ENCODE measurements at places on chromosomes 2 and 18.
A peak's percentile ranks its signal among the peaks of the same experiment; 100 is the strongest.

DNA sequence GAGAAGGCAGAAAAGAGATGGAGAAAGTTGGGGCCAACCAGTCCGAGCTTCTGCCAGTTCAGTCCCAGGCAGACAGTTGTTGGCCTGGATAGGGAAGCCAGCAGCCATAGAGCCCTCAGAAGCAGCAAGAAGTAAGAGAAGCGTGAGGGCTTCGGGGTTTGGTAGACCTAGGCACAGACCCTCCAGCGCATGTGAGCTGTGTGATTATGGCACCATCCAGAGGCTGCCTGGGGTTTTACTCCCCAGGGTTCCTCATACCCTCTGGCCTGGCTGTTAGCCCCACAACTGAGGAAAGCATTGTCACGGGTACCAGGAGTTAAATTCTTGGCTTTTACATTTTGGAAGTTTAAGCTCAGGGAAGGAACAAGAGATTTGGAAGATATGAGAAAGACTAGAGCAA is 93.7 kb upstream of the RAB6C start:
- no peak for DNase-seq

DNA sequence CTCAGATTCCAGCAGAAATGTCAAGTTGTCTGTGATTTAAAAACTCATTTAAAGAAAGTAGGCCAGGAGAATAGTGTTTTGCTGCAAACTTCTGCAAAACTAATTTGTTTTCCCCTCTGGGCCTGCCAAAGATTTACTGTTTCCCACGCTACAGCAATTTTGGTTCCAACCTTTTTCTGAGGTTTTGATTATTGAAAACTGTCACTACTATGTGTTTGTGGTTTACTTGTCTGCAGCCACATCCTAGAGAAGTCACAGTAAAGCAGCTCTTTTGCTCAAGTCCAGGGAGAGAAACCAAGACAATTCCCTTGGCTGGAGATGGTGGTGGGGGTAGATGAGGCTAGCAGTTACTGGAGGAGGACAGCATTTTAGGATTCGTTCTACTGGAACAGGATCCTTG is 12.8 kb downstream of the IL1R2 start:
- no peak for DNase-seq

DNA sequence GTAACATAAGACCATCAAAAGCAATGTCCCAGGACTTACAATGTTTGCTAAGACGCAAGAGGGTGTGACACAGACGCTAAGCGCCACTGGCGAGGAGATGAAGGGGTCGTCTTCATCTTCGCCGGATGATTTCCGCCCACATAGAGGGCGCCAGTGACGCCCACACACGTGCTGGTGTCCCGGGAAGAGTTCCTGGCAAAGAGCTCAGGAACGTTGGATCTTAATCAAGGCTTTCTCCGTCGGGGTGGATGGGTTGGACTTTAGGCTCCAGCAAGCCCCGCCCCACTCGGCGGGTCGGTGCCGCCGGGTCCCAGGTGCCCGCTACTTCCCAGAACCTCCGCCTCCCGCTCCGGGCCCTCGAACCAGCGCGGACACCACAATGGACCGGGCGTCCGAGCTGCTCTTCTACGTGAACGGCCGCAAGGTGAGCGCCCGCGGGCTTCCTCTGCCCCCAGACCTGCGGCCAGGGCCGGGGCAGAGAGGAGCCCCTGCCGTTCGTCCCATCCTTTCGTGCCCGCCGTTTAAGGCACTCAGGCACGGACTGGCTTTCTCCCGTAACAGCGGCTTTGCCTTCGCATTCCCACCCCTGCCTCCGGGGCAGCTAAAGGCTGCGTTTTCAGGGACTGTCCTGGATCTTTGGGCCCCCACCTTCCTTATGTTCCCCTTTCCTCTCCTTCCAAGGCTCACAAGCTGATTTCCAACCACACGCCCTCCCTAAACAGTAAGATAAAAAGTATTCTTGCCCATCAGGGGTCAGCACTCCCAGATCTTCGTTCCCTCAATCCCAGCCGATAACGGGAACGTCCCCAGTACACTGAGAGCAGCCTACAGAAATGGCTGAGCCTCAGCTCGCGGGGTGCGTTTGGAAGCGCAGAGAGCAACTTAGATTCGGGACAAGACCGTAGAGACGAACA is at the start of gene AOX1:
Gene AOX1 (plus strand): TSS at position 285 of the 914 bp plus-strand sequence. CDS start 95 bp downstream, at position 380.
- DNase-seq: peak; percentile 43

GRCh38 chr2:222594679-222595078 is 61.2 kb downstream of the FARSB start:
- DNase-seq: no peak

- no peak for DNase-seq
Observed at GRCh38 chr18:23881778-23882177, 132.8 kb upstream of the TTC39C start.

GRCh38 chr2:234147335-234147861 is 96.9 kb downstream of the SPP2 start:
- no peak for DNase-seq

GRCh38 chr2:22981785-22982184 is 403.2 kb upstream of the KLHL29 start:
- DNase-seq: no peak

DNA sequence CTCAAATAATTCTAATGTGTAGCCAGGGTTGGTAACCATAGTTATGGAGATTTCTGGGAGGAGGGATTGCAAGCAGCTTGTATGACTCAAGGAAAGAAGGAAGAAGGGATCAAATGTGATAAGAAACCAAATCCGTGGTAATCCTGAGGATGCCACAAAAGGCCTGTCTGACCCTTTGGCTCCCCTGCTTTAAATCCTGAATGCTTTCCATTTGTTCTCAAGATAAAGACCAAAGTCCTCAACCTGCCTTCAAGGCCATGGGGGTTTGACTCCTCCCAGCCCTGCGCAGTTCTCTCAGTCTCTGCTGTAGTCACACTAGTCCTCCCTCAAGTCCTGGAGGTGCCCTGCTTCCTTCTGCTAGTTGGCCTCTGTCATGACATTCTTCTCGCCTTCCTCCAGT is 74.0 kb downstream of the SUMO1 start:
- DNase-seq: no peak

DNA sequence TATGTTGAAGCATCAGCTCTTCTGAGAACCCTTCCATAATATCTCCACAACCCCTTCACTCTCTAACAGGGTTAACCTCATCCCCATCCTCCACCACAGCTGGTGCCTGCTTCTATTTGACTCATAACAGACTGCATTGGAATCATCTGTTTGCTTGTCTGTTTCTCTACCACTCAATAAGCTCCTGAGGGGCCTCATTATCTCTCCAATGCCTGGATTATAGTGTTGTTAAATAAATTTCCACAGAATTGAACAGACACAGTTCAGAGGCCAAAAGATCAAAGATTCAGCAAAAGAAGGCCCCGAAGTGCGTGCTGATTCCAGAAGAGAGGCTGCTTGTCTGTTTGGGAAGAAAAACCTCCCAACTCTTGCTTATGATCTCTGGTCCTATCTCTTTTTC is 33.7 kb upstream of the FAM98A start:
- no peak for DNase-seq

DNA sequence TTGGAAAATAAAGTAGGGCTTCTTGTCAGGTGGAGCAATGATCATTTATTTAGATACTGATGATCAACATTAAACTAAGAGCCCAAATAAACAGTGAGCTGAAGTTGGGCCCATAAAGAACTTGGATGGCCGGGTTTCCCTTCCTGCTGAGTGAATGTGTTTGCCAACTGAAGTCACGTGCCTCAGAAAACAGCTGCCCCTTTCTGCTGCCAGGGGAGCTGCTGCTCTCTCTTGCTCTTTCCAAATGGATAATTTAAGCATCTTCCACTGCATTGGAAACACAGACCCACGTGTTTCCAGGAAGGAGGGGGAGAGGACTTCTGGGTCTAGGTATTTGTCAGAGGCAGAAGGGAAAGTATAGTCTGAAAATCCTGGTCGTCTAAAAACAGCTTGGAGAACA is 22.9 kb upstream of the NCKAP5 start:
- peak; percentile 10 for DNase-seq

- DNase-seq: no peak
Observed at GRCh38 chr18:9661564-9661963, 46.5 kb upstream of the RAB31 start.

DNA sequence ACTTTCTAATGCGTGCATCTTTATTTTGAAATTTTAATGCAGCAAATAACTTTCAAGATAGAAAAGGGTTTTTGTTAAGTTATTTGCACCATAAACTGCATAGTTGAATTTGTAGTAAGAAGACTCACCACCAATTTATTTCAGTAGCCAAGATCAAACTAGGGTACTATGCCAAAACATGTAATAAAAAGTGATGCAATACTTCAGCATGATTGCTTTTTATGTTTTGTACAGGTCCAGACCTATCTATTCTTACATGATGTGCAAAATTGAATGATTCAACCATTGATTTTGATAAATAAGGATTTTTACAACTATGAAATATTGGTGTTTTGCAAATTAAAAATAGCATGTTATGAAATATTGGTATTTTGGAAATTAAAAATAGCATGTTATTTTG is 26.7 kb downstream of the AGPS start:
- no peak for DNase-seq

DNA sequence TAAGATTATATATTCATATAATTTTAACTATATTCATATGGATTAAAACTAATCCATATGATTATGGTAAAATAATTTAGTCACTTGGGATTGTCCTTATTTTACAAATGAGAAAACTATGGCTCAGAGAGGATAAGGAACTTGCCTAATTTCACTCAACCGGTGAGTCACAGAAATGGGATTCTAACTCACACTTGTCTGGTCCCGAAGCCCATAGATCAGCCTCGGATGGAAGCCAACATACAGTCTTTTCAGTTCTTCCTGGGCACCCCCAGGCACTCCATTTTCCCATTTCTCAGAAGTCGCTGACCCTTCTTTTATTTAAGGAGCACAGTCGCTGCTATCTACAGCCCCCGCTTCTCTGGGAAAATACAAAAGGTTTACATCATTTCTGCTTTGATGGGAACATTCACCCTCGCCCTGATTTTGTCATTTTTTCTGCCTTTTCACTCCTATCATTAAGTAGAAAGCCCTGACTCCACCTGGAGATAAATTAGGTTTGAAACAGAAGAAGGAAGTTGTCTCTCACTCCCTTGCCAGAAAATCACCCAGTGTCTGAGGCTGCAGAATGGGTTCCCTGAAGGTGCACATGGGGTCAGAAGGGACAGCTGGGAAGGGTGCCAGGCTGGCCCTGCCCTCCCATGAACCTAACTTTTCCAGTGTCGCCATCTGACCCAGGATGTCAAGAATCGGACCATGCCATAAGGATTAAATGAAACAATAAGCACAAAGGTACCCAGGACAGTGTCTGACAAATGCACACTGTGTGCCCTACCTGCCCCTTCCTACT is 36.6 kb downstream of the CYP1B1 start:
- DNase-seq: no peak

DNA sequence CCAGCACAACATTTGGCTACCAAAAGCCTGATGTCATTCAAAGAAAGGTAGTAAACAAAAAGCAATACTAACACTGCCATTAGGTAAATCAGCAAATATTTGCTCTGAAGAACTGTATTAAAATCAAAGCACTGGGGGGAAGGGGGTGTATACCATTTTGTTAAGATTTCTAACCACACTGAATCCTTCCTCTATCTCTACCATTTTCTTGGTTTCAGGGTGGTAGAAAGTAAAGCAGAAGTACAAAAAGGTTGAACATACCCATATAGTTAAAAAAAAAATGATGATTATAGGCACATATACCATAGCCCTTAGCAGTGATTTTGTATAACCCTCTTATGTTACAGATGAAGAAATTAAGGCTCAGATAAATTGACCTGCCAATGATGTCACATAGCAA is 437.6 kb downstream of the ZEB2 start:
- no peak for DNase-seq

GRCh38 chr18:6983366-6983765 is 134.2 kb downstream of the LAMA1 start:
- no peak for DNase-seq

DNA sequence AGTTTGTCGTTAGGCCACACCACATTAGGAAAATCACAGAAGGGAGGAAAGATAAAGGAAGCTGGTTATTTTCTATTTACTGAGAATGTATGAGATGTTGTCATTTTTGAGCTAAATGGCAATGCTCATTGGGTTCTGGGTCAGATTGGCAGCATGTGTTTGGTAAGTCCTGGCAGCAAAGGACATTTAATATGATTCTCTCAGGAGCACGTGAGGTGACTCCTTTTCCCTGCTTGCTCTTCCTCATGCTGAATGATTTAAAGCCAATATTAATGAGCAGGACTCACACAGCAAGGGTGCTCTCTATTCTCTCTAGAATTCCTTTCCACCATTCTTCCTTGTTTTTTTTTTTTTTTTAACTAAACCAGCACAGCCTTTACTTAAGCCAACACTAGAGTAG is 298.2 kb downstream of the XIRP2 start:
- no peak for DNase-seq

DNA sequence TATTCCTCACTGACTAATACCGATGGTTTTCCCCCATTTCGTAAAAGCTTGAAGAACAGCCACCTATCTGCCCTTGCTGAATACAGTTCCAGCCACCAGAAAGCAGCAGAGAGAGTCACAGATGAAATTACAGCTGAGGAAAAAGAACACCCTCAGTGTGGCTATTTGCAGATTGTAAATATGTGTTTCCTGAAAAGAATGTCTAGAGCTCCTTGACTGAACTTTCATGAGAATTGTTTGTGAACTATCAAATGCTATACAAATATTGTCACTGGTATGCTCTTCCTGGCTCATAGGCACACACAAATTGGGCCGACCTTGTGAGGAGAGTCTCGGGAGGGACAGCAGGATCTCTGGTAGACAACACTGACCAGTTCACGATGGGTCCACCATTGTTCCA is 58.1 kb upstream of the TTC39C start:
- DNase-seq: no peak

- DNase-seq: no peak
Observed at GRCh38 chr2:207683879-207684627, 27.4 kb upstream of the CCNYL1 start.

- DNase-seq: no peak
Observed at GRCh38 chr2:188720811-188721605, 253.2 kb upstream of the COL3A1 start.

DNA sequence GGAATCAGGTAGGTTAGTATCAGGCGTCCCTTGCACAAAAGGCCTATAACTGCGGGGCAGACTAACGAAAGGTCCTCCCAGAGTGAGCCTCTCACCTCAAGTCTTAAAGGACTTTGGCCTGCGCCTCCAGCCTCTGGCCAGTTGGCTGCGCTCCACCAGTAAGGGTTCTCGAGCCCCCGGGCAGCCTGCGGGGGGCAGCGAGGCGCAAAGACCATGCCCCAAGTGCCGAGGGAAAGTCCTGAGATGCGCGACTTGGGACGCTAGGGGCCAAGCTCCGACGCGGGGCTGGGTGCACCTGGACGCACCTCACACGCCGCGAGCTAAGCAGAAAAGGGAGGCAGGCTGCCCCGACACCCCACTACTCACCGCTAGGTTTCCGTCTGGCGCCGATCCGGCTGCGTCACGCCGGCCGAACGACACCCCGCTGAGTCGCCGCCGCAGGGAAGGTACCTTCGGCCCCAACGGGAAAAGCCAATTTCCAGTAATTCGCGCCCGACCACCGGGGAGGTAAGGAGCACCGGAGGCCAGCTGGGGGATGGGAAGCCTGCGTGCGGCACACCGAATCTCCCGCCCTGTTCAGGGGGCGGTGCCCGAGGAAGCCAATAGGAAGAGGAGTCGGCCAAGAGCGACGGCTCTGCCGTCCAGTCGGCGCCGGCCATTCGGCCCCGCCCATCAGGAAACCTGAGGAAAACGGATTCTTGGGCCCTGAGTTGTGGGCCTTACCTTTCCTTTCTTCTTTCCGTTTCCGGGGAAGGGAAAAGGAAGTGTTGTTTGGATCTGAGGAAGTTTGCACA is at the start of gene ORC2:
Gene ORC2 (minus strand): TSS at position 537 of the 794 bp plus-strand sequence. CDS start 5,537 bp downstream, outside the sequence.
- DNase-seq: peak; percentile 91

All from hypothalamus (tissue), 51 donors.